Stimulated activated CD4-positive, alpha-beta T cell treated with anti-CD3 and anti-CD28 coated beads, TNF-alpha, amount 100 ng/mL, for 4 hours (primary cell): ENCODE measurements at places on chromosomes 5 and 9.

GRCh38 chr5:109721741-109722140 lies 32.0 kb downstream of the MAN2A1 start:
- DNase-seq = no peak

- no peak for DNase-seq
These were observed 23.7 kb downstream of the IDNK start for GRCh38 chr9:83646500-83647239.

- DNase-seq = no peak
These were observed 233.2 kb upstream of the RASEF start for GRCh38 chr9:83296123-83296522.

GRCh38 chr9:126217250-126217653 lies 109.4 kb upstream of the MVB12B start:
- DNase-seq = no peak

DNA sequence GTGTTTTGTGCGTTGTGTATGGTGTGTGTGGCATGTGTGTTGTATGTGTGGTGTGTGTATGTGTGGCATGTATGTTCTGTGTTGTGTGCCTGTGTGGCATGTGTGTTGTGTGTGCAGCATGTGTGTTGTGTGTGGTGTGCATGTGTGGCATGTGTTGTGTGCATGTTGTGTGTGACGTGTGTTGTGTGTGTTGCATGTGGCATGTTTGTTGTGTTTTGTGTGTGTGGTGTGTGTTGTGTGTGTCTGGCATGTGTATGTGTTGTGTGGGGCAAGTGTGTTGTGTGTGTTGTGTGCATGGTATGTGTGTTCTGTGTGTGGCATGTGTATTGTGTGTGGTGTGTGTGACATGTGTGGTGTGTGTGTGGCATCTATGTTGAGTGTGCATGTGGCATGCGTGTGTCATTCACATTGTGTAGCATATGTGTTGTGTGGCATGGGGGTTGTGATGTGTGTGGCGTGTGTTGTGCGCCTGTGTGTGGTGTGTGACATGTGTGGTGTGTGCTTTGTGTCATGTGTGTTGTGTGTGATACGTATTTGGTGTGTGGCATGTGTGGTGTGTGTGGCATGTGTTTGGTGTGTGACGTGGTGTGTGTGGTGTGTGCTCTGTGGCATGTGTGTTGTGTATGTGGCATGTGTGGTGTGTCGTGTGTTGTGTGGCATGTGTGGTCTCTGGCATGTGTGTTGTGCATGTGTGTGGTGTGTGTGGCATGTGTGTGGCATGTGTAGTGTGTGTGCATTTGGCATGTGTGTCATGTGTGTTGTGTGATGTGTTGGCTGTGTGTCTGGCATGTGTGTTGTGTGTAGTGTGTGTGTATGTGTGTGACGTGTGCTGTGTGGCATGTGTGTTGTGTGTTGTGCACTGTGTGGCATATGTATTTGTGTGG lies 46.6 kb upstream of the IRX4 start:
- no peak for DNase-seq

DNA sequence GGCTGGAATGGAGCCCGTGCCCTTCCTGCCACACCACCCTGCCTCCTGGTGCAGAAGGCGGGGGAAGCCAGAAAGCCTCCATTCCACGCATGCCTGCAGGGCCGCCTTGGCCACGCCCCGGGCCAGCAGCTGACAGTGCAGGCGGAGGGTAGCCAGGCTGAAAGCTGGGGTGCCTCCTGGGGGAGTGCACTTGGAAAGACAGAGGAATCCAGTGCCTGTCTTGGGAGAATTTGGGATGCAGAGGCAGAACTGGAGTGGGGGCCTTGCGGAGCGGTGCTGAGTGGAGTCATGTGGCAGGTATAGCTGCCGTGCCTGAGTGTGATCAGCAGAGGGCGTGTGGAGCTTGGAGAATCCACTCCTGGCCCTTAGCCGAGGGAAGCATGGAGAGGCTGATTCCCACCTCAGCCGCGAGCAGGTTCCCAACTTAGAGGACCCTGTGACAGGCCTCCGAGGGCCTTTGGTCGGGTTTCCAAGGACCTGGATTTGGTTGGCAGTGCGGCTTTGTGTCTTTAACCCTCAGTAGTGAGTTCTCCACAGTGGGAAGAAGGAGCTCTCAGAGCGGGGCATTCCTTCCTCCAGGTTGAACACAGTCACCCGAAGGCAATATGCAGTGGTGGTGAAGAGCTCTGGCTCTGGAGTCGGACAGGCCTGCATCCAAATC lies 9.1 kb upstream of the URM1 start:
- DNase-seq = peak; percentile 47

DNA sequence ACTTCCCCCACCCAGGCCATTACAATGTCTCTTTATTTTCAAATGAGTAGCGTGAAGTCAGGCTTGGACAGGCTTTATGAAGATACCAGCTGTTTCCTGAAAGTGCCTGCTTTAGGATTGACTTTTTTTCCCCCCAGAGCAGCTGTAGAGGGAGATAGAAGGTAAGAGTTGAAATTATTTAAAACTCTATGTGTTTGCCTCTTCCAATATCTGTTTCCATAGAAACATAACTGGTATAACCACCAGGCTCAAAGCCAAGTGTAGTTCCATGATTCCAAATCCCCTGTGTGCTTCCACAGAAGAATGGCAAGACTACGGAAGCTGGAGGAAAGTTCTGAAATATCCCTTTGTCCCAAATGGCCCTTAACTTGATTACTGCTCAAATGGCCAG lies 87.4 kb upstream of the TBC1D2 start:
- DNase-seq = no peak

- peak; percentile 59 for DNase-seq
These were observed 5.9 kb downstream of the ABCA2 start for GRCh38 chr9:137021979-137022661.

DNA sequence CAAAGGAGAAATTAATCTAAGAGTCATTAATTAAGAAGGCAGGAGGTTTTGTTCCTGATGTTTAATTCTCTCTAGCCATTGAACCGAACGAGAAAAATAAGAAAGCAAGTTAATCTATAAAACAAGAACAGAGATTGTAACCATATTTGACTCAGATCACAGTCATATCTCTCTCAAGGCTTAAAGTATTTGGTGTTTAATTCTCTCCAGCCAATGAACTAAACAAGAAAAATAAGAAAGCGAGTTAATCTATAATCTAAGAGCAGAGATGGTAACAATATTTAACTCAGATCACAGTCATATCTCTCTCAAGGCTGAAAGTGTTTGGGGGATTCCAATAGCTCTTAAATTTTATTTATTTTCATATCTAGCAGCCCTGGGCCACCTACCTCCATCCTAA lies 74.4 kb upstream of the SHISAL2B start:
- no peak for DNase-seq

- no peak for DNase-seq
These were observed 6.7 kb downstream of the ZNF483 start for GRCh38 chr9:111531716-111532115.

GRCh38 chr5:135980620-135981019 lies 25.8 kb upstream of the LECT2 start:
- no peak for DNase-seq

DNA sequence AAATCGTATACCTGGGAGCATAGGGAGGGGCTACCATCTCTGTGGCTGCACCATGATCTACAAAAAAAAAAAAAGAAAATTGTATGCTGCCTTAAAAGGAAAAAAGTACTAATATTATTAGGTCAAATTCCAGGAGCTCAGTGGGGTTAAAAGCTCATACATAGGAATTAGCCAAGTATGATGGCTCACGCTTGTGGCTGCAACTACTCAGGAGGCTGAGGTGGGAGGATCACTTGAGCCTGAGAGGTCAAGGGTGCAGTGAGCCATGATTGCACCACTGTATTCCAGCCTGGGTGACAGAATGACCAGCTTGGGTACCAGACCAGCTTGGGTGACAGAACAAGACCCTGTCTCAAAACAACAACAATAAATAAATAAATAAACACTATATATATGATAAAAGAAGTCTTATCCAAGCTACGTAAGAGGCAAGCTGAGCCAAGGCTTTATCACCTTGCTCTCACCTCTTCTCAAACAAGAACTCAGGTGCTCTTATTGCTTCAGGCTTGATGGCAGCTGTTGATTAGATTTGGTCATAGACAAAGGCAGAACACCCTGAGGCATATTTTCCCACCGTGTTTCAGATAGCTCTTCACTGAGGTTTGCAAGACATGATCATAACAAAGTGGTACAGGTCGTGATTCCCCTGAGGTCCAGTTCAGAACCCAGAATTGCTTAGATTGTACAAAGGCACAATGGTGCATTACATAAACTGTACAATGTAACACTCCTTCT lies 3.3 kb upstream of the FBXW11 start:
- DNase-seq = no peak

DNA sequence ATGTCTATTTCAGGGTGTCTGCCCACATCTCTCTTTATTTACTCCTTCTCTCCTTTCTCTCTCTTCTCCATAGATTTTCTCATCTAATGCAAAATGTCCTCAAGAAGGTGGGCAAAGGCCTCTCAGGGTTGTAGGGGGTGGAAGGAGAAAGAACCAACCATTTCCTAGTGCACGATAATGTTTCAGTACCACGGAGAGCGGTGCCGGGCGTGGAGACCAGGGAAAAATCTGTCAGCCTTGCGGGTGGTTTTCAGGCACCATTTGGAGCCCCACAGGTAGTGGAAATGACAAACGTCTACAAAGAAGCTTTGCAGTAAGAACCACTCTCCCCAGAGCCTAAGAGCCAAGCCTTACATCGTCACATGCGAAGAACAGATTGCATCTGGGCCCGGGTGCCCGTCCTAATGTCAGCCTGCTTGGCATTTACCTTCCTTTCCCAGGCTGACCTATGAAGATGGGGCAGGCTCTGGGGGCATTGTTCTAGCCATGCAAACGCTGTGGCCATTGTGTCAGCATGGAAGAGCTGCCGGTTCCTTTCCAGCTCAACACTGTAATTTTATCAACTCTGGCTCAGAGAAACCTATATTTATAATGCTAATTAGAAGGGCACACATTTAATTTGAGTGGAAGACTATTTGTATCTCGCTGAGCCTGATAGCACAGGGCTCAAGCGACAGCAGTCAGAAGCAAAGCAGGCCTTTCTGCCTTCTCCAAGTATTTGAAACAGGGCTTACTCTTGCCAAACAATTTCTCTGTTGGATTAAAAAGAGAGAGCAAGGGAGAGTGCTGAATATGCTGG lies 430.1 kb upstream of the WWC1 start:
- no peak for DNase-seq

DNA sequence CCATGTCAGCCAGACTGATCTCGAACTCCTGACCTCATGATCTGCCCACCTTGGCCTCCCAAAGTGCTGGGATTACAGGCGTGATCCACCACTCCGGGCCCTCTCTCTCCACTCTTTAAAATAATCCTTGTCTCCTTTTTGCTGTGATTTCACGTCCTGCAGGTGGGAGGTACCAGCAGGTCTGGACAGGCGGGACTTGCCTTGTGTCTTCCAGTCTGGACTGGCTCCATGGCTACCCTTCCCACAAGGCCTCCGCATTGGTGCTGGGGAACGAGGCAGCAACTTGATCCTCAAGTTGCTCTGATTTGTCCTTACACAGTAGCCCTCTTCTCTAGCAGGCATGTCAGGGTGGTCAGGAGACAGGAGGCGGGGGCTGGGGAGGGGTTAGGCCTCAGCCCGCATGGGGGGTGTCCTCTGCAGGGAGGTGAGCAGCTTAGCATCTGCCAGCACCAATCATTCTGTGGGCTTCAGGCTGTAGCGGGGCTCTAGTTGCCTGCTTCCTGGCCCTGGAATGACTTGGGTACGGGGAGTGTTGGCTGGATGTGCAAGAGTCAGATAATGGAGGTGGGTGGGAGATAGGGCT lies 54.3 kb downstream of the TENT4A start:
- no peak for DNase-seq

DNA sequence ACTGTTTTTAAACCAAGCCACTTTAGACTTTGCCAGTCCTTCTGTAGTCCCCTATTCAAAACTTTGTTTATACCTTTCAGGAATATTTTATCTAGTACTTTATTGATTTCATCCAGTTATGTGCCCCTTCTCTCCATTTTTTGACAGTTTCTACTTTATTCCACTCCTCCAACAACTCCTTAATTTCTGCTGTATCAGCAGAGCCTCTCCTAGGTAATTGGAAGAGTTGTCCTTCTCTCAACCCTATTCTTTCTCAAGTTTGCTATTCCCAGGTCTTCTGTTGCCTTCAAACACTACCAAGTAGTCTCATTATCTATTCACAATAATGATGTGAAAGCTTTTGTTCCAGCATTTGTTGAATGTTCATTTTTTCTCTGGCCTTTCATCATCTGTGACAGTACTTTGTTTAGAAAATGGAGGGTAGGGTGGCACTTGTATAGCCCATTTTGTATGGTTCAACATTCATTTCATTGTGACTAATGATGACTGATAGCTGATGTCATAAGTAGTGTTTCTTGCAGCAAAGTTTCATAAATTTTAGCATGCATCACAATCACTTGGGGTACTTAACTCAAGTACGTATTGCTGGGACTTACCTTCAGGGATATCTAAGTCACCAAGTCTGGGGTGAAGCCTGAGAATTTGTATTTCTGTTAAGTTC lies 204.4 kb upstream of the DMRT1 start:
- DNase-seq = no peak

- DNase-seq = no peak
These were observed 28.8 kb upstream of the POMT1 start for GRCh38 chr9:131473891-131474290.

- DNase-seq = no peak
These were observed 72.2 kb downstream of the WDR41 start for GRCh38 chr5:77419644-77420582.

DNA sequence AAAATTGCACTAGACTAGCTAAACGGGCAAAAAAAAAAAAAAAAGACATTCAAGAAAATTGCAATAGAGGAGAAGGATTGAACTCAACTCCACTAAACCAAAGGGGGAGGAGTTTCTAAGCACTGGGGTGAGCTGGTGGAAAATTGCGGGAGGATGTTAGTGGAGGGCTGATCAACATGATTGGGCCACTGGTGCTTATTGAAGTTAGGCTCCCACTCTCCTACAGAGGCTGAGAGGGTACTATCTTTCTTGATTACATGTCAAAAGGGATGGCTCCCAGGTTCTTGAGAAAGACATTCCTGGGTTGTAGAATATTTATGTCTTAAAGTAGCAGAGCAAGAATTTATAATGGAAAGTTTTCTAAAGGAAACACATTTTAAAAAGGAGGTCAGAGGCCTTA lies 38.0 kb downstream of the CAMK4 start:
- DNase-seq = no peak

- DNase-seq = no peak
These were observed 21.0 kb downstream of the NIPBL start for GRCh38 chr5:36897616-36898015.

GRCh38 chr9:70347046-70347445 lies 67.4 kb downstream of the KLF9 start:
- DNase-seq = no peak

- DNase-seq = no peak
These were observed 332.7 kb downstream of the PRDM9 start for GRCh38 chr5:23840083-23840482.

GRCh38 chr5:151935135-151935695 lies 10.6 kb upstream of the GLRA1 start:
- no peak for DNase-seq

- no peak for DNase-seq
These were observed 635.7 kb downstream of the RAB3C start for GRCh38 chr5:59218424-59219045.

- DNase-seq = no peak
These were observed 36.0 kb upstream of the CREBRF start for GRCh38 chr5:173020154-173020581.

- no peak for DNase-seq
These were observed 107.4 kb downstream of the JAKMIP2 start for GRCh38 chr5:147675168-147675567.

- no peak for DNase-seq
These were observed 163.5 kb upstream of the OTULINL start for GRCh38 chr5:14417792-14418765.

GRCh38 chr5:170761708-170762066 lies 21.8 kb upstream of the GABRP start:
- DNase-seq = no peak
